ENCODE measurements at places on chromosomes 3 and 15. TPM values are rescaled to one million over a fixed set of nuclear protein-coding genes. Genes with fewer than 3 reads are reported as not detected.

POPDC2 gene
- polyA plus RNA-seq = 16.0 TPM

GRCh38 chr3:156107504-156107903 lies 12.9 kb upstream of the KCNAB1 start:
- DNase-seq = no peak

GRCh38 chr3:129617381-129618185 lies 11.1 kb upstream of the PLXND1 start:
- no peak for DNase-seq

- no peak for DNase-seq
Observed at GRCh38 chr3:1348547-1348946, 255.7 kb downstream of the CNTN6 start.

DNA sequence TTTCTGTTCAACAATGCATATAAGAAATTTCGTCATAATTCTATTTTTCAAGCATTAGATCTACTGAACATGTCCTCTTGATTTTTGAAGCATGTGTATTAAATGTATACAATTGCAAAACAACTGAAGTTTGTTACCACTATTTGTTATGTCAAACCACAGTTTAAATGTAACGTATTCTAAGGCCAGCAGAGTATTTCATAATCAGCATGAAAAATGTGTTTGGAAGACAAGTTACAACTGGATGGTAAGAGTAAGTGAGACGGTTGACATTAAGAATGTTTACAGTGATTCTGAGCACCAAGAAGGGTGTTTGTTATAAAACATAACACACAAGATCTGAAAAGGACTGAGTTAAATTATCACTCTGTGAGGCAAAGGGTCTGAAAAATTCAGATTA lies 738.4 kb downstream of the PLOD2 start:
- DNase-seq = no peak

DNA sequence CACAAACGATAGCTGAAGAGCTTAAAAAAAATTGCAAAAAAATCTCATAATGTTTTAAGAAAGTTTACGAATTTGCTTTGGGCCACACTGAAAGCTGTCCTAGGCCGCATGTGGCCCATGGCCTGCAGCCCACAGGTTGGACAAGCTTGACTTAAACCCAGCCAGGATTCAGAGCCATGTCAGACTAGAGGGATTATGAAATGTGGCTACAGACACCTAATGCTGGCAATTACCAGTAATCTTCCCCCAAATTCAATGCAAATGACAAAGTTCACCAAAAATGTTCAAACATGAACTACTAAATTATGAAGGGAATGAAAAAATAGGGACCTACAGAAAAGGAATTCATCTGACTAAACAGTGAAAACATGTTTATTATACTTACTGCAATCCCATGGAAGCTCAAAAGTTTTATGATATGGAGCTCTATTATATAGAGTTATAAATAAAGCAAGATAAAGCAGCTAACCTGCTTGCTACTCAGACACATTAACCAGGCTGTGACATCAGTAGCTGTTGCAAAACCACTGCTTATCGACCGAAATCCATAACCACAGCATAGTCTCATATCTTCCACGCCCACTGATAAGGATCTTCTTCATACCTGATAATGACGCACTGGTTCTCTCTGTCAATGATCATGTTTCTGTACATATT lies 49.2 kb downstream of the LDHAL6B start:
- DNase-seq = no peak

DNA sequence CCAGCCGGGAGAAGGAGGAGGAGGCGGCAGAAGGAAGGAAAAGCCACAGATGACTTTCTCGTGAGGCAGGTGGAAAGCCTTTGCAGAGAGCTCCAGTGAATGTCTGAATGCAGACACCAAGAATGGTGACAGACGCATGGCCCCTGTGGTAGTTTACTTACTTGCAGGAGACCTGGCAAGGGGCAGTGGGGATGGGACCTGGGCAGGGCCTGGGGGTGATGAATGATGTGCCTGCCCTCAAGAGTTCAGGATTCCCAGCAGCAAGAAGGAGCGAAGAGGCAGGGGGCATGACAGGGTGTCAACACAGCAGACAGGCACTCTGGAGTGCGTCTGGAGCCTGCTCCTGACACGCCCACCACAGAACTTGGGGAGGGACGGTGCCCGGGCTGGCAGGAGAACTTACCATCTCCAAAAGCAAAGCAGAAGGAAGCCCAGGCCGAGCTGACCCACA lies 260.5 kb upstream of the LYSMD4 start:
- DNase-seq = no peak

Data from muscle of arm (tissue), 14 donors.